Endodermal cell (in vitro differentiated cells): ENCODE measurements at places on chromosomes 3 and 15. TPM values are rescaled to one million over a fixed set of nuclear protein-coding genes. Genes with fewer than 3 reads are reported as not detected.

DNA sequence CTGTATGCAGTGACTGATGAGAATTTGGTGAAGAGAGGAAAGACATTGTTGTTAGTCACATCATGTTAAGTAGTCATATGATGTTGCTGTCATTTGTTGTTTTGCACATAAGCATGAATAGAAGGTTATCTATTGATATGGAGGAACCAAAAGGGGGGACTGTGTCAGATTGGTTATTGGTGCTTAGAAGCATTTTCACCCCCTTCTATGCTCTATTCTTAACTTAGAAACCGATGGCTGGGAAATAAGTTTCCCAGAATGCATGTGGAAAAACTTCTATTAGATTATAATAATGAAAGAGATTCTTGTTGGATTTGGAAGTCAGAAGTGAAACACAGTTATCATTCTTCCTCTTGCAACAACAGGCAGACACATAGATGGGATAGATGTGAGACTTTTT lies 33.2 kb upstream of the CADM2 start:
- H3K36me3 ChIP-seq, result no peaks in the 10 kb centered on the region
- no peak for DNase-seq
- H3K4me1 ChIP-seq, result no peaks in the 10 kb centered on the region
- H3K4me3 ChIP-seq, result no peak overlapping the region
- H3K27me3 ChIP-seq, result no peaks in the 10 kb centered on the region
- no peak overlapping the region for H3K27ac ChIP-seq

DNA sequence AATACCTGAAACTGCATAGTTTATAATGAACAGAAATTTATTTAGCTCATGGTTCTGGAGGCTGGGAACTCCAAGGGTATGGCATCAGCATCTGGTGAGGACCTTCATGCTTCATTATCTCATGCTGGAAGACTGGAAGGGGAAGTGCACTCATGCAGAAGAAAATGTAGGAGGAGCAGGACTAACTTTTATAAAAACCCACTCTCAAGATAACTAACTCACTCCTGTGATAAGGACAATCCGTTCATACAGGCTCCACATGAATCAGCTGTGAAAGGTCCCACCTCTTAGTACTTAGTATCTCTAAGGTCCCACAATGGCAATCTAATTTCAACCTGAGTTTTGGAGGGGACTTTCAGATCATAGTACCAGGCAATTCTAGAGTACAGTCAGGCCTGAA lies 33.6 kb upstream of the APH1B start:
- H3K4me3 ChIP-seq, result no peak overlapping the region
- DNase-seq, result no peak
- H3K4me1 ChIP-seq, result no peaks in the 10 kb centered on the region
- H3K27me3 ChIP-seq, result no peaks in the 10 kb centered on the region
- no peak overlapping the region for H3K27ac ChIP-seq

- H3K4me1 ChIP-seq, result no peaks in the 10 kb centered on the region
- no peaks in the 10 kb centered on the region for H3K27me3 ChIP-seq
- no peak for DNase-seq
- H3K27ac ChIP-seq, result no peak overlapping the region
- H3K4me3 ChIP-seq, result no peak overlapping the region
- peaks cover 63% of the 10 kb centered on the region for H3K36me3 ChIP-seq
These were observed 23.0 kb downstream of the USP4 start for GRCh38 chr3:49316696-49317457.

DNA sequence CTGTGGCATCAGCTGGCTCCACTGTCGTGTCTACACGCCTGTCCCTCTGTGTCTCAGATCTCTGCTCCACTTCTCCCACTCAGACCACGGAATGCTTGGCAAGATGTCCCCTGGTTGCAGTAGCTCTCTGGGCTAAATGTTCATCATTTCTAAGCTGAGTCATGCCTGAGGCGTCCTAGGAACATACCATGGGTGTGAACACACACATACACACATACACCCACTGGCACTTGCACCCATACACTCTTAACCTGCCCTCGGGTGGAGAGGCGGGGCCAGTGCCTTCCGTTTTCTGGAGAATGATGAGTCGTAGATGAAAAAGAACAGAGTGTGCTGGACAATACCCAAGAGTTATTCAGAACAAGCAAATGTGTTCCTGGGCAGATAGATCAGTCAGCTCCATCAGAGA lies 72.4 kb downstream of the SENP2 start:
- DNase-seq, result no peak
- no peaks in the 10 kb centered on the region for H3K4me1 ChIP-seq
- no peak overlapping the region for H3K27ac ChIP-seq
- no peak overlapping the region for H3K4me3 ChIP-seq

DNA sequence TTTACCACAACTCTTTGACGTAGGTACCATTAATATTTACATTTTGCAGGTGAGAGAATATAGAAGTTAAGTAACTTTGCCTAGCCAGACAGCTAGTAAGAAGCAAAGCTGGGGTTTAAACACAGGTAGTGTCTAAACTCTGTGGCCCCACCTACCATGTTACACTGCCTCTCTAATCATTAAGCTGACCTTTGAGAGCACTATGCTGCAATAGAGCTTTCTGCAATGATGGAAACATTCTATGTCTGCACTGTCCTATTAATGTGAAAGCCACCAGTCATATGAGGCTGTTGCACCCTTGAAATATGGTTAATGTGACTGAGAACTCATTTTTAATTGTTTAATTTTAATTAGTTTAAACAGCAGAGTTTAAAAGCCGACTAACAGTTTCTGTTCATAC lies 6.3 kb upstream of the RARB start:
- H3K27me3 ChIP-seq, result no peaks in the 10 kb centered on the region
- no peak for DNase-seq
- no peak overlapping the region for H3K27ac ChIP-seq
- peaks cover 6% of the 10 kb centered on the region for H3K4me1 ChIP-seq
- no peak overlapping the region for H3K4me3 ChIP-seq

The HYAL3 gene
- total RNA-seq, result 2.6 TPM in 2 replicates

The SLC12A1 gene
- not detected in 2 replicates for total RNA-seq

The ZNF502 gene
- 0.07 and 0.29 TPM in 2 replicates for total RNA-seq
